Kidney (tissue), 22 donors: ENCODE measurements at places on chromosomes 2 and 18.

GRCh38 chr18:45198526-45198925, 416.8 kb upstream of the SLC14A2 start:
- DNase-seq = no peak

- DNase-seq = no peak
These were observed 124.6 kb downstream of the SPOPL start for GRCh38 chr2:138626148-138626547.

DNA sequence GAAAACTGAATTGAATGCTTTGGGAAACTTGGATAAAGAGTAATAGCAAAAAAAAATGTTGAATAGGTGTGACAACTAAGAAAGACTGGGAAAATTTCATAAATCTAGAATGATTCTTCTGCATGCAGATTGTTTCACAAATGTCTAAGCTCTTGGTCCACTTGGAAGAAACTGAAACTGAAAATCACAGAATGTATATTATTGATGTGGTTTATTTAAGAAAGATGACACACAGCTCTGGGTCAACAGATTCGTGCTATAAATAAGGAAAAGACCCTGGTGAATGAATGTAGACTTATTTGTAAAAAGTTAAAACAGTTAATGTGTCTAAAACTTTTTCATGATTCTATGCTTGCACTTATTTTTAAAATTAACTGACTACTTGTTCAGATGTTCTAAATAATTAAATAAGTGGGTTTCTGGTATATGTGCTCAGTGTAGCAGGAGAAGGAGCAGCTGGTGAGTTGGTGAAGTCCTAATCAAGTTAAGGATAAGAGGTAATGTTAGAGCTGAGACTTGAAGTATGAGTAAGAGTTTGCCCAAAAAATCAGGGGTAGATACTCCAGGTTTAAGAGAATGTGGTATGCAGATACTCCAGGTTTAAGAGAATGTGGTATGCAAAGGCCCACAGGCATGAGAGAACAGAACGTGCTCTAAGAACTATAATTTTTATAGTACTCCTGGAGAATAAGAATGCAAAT, 24.5 kb downstream of the UGP2 start:
- DNase-seq = no peak

DNA sequence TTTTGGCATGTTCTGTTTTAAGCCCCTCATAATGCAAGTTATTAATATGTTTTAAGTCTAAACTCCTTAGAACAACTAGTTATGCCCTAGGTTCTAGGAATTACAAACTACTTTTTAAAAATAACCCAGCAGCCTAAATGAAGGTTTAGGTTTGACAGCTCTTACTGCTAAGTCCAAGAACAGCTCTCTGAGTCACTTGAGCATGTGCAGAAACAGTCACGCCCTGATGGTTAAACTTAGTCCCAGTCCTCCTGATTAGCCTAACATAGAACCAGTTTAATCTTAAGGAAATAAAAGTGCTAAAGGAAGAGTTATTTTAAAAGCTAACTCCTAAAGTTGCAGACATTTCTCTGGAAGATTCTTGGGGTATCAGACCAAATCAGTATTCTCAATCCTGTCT, 72.5 kb downstream of the RMDN2 start:
- no peak for DNase-seq

GRCh38 chr2:127097841-127098651, 8.9 kb downstream of the BIN1 start:
- DNase-seq = peak; percentile 62
